ENCODE measurements at places on chromosomes 2 and 18.

GRCh38 chr18:49030138-49030537, 79.4 kb upstream of the SMAD7 start:
- DNase-seq, result no peak

DNA sequence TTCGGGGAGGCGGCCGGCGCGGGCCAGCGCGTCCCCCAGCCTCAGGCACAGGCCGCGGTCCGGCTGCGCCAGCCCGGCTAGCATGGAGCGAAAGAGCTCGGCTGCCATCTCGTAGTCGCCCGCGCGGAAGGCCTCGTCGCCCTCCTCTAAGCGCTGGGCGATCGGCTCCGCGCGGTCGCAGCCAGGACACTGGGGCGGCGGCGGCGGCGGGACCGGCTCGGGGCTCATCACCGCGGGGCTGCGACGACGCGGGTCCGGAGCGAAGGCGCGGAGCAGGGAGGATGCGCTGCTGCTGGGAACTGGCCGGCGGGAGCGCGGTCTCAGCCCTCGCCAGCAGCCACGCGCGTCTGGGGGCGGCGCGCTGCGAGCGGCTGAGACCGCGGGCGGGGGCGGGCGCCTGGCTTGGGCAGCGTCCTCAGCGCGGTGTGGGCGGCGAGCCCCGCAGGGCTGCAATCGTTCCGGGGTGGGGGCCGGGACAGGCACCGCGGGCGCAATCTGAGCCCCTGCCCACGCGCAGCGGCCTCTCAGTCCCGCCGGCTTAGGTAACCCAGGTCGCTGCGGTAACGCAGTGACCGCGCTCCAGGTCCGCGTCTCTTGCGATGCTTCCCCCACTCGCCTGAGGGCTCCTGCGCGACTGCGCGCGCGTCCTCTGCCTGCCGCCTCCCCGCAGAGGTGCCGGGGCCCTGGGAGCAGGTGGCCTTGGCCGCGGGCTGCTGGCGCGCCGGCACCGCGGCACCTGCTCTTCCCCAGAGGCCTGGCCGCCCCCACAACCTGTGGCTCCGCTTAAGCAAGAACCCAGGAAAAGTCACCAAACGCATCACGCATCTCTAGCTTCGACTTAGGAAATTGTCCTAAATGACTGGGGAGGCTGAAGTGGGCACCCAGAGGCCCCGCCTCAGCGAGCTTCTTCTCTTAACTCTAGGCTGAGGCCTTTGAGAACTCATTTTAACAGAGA, at the start of gene LONRF2:
Gene LONRF2 (minus strand): TSS at position 636 of the 955 bp plus-strand sequence. CDS start 408 bp downstream, at position 228.
- peak; percentile 42 for DNase-seq

DNA sequence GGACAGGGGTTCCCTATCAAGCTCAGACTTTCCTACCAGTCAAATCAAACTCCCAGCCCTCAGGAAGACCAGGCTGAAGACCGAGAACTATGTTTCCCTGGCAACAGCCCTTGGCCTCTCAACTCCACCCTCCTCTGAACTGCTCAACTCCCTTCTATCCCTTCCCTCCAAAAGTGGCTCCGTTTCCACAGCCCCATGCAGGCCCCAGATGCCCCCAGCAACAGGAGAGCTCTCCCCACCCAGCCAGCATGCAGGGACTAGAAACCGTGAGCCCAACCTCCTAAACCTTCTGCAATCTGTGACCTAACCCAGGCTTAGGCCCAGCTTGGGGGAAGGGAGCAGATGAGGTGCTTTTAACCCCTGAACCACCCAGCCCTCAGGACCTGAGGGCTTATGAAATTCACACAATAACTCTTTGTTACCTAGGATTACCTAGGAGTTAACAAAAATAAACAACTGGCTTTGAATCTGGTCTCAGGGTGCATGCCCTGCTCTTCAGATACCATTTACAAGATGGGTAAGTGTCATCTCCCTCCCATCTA, 87.2 kb downstream of the BCL11A start:
- DNase-seq, result no peak

DNA sequence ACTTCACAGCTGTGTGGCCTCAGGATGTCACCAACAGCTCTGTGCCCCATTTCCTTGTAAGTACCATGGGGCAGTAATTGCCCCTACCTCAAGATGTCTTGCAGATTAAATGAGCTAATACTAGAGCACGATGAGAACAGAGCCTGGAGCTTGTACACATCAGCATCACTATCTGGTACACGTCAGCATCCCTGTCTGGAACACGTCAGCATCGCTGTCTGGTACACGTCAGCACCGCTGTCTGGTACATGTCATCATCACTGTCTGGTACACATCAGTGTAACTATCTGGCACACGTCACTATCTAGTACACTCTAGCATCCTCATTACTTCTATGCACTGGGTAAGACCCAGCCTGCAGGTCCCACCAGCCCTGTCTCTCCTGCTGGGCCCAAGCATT, 37.2 kb downstream of the AQP12A start:
- DNase-seq, result no peak

DNA sequence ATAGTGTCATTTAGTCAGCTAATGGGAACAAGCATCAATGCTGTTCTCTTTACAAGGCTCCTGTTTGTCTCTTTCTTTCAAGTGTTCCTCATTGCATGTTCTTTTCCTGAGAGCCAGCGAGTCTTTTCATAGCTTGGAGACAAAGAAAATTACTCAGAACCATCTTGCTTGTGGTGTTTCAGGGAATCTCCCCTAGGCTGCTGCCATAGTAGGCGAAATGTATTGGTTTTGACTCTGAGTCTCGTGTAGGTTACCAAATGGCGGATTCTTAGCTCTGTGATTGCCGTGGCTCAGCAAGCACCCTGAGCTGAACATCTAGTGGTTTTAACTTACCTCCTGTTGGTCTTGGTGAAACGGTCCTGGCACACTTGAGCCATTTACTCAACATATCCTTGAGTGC, 68.7 kb downstream of the RHBDD1 start:
- no peak for DNase-seq

All from germinal center (tissue), 1 donor.